Effector CD8-positive, alpha-beta T cell (primary cell): ENCODE measurements at places on chromosomes 12 and 14.
A peak's percentile ranks its signal among the peaks of the same experiment; 100 is the strongest.

DNA sequence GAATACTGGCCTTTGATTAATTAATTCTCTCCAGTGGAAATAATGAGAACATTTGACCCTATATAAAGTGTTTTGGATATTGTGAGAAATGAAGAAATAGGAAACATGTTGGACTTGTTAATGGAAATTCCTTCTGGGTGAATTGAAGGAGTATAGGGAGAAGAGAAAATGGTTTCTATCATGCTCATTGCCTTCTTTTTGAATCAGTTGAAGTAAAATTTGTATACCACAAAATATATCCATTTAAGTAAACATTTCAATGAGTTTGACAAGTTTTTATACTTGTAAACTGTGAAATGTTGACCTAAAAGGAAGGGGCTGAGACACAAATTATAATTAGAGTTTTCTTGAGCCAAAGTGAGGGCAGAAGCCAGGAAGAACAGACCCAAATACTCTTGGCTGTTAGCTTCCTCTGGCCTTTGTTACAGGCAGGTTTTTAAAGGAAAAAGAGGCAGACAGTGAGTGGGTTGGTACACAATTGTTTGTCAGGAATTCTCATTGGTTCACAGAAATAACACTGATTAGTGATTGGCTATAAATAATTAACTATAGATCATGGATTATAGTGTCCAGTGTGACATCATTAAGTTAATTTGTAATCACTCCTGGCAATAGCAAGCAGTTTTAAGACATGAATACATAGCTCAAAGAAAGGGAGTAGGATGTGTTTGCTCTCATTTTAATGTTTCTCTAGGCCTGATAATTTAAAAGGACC lies 826 bp downstream of the ZNF705A start:
- no peak for DNase-seq

DNA sequence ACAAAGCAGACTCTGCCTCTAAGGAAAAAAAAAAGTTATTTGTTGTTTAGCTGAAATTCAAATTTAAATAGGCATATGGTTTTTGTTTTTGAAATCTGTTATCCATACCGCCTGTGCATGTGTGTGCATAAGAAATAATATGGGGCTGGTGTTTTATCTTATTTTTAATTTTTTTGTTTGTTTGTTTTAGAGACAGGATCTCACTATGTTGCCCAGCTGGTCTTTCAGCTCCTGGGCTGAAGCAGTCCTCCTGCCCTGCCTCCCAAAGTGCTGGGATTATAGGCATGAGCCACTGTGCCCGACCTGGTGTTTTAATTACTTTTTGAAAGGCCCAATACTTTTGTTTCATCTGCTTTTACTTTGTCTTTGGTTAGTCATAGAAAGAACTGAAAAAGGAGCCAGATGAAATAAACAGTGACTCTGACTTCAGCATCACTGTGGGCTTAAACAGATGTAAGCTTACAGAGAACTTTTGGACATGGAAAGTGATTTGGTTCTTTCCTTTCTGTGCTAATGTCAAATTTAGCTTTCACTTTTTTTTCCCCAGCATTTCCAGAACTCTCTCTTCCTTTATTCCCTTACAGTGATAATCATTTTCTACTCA lies 37.2 kb downstream of the SUPT16H start:
- DNase-seq = no peak

GRCh38 chr12:119182701-119183493 lies 4.2 kb downstream of the HSPB8 start:
- DNase-seq = no peak

- DNase-seq = no peak
Observed at GRCh38 chr14:104110491-104111209, 25.1 kb downstream of the ASPG start.

DNA sequence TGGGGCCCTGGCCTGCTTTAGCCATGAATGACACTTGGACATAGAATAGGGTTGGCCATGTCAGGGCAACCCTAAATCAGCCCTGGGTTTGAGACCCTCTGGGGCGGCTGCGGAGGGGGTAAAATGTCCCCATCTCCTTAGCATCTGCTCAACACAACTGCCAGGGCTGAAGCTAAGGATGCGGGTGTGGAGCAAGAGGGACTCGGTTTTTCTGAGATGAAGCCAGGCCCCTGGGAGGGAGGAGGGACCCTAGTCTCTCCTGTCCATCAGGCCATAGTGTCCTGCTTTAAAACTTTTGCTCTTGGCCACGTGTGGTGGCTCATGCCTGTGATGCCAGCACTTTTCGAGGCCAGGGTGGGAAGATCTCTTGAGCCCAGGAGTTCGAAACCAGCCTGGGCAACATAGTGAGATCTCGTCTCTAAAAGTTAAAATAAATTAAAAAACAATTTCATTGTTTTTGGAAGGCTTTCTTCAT lies 778 bp upstream of the C1R start:
- no peak for DNase-seq

GRCh38 chr12:53205747-53206419 lies 1.2 kb downstream of the ITGB7 start:
- no peak for DNase-seq

GRCh38 chr12:108185002-108185401 lies 55.9 kb downstream of the WSCD2 start:
- DNase-seq = no peak

DNA sequence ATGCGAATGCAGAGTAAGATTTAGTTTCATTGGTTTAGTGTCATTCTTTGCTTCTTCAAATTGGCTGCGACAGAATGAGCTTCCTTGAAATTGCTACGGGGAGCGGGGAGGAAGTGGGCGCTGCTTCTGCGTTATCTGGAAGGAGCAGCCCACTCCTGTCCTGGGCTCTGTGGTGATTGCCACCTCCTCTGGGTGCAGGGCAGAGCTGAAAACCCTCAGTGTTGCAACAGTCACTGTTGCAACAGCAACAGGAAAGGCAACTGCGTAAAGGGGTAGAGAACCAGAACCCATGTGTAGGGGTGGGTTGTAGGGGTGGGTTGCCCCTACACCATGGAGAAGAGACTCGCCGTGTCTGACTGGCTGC lies 57.7 kb downstream of the MAX start:
- DNase-seq = no peak

DNA sequence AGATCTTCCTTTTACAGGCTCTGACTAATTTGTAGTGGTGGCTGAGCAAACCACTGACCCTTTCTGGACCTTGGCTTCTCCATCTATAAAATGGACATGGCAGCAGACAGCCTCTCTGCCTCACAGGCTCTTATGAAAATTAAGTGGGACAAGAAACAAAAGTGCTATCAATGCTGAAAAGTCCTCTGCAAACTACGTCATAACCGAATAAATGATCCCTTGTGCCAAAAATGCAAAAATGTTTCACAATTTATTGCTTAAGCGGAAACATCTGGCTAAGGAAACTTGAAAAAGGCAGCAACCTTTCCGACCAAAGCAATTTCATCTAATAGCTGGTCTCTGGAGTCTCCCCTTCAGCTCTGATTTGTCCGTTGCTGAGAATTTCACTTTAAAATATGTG lies 108.5 kb upstream of the PLXNC1 start:
- no peak for DNase-seq

- no peak for DNase-seq
Observed at GRCh38 chr12:124297389-124297788, 2.5 kb downstream of the RFLNA start.

DNA sequence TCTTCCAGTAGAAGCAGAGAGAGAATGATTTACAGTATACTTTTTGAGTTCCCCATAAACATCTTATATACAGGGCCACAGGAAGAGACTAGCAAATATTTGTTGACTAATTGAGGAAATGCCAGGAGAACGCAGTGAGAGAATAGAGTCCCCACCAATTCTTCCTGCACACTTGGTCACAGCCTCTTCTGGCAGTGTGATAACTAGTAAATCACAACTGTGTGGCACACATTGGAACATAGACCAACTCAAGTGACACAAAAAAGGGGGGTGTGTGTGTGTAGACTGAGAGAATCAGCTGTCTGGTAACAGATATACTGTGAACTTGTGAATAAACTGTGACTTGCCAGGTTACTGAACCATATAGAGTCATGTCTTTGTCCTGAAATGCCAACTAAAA lies 10.2 kb downstream of the PFKM start:
- no peak for DNase-seq

DNA sequence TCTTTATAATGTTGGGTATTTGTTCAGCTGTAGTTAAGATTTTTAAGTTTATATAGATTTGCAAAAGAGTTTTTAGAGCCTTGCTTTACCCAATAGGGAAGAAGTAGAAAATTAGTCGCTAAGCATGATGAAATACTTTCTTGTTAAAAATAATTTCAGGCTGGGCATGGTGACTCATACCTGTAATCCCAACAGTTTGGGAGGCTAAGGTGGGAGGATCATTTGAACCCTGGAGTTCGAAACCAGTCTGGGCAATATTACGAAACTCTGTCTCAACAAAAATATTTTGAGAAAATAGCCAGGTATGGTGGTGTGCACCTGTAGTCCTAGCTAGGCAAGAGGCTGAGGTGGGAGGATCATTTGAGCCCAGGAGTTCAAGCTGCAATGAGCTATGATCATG lies 18.7 kb upstream of the SCFD1 start:
- no peak for DNase-seq

DNA sequence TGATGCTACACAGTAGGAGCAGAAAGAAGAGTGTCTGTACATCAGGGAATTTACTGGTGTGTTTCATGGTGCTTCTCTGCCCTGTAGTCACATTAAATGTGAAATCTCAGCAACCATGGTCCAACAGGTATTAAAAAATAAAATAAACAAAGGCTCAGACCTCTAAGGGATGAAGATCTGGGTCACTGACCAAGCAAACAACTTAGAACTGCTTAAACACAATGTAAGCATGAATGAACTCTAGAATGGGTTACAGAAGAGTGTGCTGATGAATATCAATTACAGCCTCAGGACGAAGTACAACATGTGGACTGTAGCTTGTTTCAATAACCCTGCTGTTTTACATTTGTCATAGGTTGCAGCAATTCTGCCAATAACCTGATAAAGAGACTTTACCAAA lies 47.4 kb downstream of the SLC35F4 start:
- no peak for DNase-seq

- no peak for DNase-seq
Observed at GRCh38 chr12:87513536-87514280, 515.5 kb downstream of the C12orf50 start.

DNA sequence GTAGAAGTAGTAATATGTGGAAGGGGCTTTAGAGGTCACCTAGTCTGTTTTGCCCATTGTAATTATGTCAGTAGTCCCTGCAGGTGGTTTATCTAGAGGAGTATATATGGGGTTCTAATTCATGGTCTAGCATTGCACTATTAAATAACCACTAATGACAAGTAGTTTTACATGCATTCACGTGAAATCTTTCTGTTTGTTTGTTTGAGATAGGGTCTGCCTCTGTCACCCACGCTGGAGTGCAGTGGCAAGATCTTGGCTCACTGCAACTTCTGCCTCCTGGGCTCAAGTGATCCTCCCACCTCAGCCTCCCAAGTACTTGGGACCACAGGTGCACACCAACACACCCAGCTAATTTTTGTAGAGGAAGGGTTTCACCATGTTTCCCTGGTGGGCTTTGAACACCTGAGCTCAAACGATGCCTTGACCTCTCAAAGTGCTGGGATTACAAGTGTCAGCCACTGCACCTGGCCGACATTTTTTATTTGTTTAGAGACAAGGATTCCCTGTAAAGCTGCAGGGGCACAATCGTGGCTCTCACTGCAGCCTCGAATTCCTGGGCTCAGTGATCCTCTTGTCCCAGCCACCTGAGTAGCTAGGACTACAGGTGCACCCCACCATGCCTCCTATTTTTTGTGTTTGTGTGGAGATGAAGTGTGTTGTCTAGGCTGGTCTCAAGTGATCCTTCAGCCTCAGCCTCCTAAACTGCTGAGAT lies 12.0 kb upstream of the PSEN1 start:
- no peak for DNase-seq

GRCh38 chr12:24060089-24060488 lies 110.6 kb upstream of the SOX5 start:
- no peak for DNase-seq

DNA sequence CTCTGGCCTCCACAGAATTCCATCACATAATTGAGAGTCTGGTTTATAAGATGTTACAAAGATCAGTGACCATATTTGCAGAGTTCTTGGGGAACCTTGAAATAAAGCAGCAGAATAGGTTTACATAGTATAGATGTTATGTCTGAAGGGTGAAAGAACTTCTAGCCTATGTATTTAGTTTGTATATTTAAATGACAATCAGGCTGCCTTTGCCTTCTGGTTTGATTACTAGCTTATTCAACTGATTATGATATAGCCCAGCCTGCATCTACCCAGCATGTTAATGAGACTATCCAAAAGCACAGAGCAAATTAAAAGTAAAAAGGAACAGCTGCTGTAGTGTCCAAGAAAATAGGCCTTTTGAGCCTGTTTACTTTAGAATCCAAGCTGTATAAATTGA lies 85.3 kb downstream of the APAF1 start:
- no peak for DNase-seq

GRCh38 chr12:42809226-42809625 lies 219.7 kb upstream of the PRICKLE1 start:
- DNase-seq = no peak

DNA sequence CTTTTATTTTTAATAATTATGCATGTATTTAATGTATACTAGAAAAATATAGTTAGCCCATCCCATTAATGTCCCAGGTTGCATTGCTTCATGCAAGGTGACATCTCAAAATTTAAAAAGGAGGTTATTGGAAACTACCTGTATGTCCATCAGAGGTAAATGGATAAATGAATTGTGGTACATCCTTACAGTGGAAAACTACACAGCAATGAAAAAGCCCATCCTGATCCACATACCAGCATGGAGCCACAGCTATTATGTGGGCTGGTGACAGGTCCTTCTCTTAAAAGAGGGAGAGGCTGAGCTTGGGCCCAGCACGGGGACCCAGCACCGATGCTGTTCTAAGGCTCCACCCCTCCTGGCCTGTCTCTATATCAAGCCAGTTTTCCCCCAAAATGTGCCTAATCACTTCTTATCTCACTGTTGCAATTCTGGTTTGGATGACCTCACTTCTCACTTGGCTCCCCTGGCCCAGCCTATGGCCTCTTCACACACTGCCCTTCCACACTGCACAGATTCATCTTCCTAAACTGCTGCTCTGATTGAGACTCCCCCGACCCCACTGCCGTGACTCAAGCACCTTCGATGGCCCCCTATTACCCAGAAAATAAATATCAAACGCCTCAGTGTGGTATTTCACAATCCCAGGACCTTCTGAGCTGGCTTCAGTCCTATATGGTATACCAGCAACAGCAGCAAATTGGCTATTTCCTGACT lies 97.1 kb upstream of the NCOR2 start:
- no peak for DNase-seq

GRCh38 chr12:14771651-14772137 lies 31.6 kb downstream of the WBP11 start:
- DNase-seq = peak; percentile 22

- DNase-seq = no peak
Observed at GRCh38 chr12:104310751-104311633, 7.5 kb downstream of the EID3 start.

GRCh38 chr12:56990648-56991318 lies 15.6 kb downstream of the ZBTB39 start:
- DNase-seq = no peak

GRCh38 chr12:93094988-93095737 lies 166.1 kb upstream of the EEA1 start:
- no peak for DNase-seq

GRCh38 chr12:105504286-105504685 lies 173.8 kb downstream of the C12orf75 start:
- DNase-seq = no peak

- DNase-seq = no peak
Observed at GRCh38 chr12:62210422-62210821, 49.8 kb upstream of the USP15 start.
